ENCODE measurements at places on chromosomes 3 and 15.

DNA sequence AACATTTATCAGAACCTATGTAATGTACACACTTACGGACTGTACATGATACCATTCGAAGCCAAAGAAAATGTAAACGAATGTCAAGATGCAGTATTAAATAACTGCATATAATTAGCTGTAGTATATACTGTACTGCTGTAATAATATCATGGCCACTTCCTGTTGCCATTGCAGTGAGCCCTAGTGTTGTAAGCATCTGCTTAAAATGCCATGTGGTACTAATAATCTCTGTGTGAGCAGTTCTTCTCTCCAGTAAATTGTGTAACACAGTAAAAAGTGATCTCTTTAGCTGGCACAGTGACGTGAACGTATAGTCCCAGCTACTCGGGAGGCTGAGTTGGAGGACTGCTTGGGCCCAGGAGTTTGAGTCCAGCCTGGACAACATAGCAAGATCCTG lies 8.6 kb downstream of the SPG11 start:
- DNase-seq = no peak

DNA sequence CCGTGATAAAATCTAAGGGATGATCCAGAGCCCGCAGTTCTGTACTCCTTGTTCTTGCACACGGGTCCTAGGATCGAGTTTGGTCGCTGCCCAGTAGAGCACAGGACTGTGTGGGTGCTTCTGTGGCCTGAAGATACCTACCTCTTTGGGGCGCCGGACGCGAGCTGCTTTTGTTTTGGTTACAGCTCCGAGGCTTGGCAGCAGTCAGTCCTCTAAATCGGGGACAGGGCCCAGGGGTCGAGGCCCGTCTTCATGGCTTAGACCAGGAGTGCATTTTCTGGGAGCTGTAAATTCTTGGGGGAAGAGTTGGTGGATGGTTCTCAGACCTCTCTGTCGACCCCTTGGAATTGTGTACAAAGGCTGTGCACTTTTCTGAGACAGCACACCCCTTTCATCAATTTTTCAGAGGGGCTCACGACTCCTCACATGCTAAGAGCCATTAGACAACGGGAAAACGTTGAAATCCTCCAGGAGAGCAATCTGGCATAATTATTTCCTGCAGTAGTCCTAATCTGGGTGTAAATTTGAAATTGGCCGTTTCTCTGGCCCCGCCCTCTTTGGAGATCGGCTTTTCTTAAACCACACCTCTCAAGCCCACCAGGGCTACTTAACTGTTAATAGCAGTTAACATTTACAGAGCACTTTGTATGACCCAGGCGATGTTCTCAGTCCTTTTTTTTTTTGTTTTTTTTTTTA lies 928 bp downstream of the CEP97 start:
- peak; percentile 21 for DNase-seq

DNA sequence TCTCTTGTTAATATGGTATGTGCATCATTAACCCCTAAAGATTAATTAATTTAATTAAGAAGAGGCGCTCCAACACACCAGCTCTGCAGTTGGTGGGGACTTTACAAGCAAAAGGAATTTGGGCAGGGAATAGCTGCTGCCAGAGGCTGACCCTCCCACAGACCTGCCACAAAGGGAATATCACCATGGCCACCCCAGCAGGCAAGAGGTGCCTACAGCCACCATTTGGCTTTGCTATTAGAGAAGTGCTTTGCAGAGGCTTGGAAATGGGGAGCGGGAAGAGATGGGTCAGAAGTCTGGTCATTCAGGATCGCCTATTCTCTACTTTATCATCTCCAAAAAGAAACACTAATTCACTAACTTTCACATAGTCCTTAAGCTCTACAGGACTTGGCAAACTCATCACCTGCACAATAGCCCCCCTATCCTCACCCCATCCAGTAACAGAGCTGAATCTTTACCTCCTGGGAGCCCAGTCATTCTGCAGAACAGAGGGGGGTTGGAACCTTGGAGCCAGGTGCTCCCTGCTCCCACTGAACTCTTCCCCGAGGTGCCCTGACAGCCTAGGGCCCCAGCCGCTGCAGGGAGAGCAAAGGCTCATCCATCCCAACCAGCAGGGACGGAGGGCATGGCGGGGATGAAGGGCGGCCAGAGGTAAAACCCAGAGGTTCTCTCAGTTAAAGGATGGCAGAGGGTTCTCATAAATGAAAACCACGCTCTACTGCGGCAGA lies 29.7 kb downstream of the LRIG1 start:
- no peak for DNase-seq

- DNase-seq = no peak
Observed at GRCh38 chr3:140459462-140459861, 218.4 kb upstream of the TRIM42 start.

DNA sequence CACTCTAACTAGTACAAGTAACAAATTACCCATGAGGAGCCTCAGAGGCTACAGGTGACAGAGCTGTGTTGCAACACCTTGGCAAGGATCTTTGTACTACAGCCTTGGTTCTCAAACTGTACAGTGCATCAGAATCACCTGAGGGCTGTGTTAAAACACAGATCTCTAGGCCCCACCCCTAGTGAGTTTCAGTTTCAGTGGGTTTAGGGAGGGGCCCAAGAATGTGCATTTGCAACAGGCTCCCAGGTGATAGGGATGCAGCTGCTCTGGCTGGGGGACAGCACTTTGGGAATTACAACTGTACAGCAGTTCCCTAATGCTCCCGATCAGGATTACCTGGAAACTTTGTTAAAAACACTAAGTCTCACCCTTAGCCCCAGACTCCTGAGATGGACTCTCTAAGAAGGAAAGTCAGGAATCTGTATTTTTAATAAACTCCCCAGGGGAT lies 66.1 kb upstream of the NR2F2 start:
- DNase-seq = peak; percentile 97

DNA sequence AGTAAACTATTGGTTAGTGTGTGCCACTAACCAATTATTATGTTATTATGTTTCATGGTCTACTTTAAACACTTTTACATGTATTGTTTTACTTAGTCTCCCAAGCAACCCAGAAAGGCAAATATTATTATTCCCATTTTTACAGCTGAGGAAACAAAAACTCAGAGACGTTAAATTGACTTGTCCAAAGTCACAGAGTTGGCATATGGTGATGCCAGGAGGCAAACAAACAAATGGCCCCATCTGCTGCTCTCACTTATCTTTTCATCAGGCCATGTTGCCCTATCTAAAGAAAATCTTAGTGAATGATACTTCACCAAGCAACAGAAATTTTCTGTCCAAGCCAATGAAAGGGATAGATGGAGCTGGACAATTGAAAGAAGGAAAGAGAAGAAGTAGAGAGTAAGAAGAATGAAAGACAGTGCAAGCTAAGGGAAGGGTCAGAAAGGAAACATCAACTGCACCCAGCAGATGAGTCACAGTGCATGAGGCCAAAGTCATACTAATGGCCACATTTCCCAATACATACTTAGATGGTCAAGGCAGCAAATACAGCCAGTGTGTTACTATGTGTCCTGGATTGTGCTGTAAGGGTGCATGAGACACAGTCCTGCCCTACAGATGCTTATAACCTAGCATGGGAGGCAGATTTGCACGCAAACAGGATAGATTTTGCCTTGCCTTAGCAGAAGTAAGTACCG lies 266.9 kb downstream of the KCNMB2 start:
- DNase-seq = no peak

- peak; percentile 36 for DNase-seq
Observed at GRCh38 chr3:13494463-13495350, 14.6 kb downstream of the HDAC11 start.

- no peak for DNase-seq
Observed at GRCh38 chr15:74962671-74963070, 6.1 kb upstream of the RPP25 start.

- DNase-seq = peak; percentile 74
Observed at GRCh38 chr3:119636249-119636648, 24.1 kb downstream of the POPDC2 start.

DNA sequence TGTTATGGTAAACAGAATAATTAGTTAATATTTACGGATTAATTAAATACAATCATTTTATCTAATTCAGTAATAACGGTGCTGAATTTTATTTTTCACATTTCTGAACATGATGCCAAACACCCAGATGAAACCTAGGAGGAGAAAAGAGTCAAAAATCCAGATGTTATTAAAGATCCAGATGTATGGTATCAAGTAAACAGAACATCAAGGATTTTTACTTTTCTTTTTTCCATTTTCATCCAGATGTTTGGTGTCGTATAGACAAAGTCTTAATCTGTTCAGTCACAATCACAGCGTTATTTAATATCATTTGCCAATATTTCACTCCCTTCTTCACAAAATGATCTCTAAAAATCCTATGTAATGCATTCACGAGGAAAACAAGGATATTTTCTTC lies 64.0 kb upstream of the NR2F2 start:
- DNase-seq = no peak

DNA sequence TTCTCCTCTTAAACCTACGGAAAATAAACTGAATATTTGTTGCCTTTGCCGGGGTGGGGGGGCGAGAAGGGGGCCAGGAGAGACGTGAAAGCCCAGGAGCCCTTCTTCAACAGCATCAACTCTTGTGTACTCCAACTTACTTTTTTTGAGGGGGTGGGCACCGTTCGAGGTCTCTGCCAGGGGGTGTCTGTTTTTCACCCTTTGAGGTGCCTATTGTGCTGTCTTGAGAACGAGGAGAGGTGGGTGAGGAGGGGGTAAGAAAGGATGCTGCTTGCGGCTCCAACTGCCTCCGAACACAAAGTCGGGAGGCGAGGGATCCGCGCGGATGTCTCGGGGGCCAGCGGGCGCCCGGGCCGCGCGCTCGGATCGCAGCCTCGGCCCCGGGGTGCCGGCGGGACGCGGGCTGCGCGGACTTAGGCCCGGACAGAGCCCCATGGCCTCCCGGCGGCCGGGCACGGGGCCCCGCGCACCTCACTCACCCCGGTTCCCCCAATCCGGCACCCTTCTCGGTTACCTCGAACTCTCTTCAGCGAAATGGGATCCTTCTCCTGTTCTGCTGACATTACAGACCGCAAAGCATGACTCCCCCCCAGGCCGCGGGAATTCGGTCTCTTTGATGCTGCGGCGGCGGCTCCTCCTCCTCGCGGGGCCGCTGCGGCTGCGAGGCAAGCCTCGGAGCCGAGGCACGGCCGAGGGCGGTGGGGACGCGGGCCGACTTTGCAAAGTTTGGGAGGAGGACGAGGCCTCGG lies 650 bp downstream of the PYGO1 start:
- peak; percentile 10 for DNase-seq

DNA sequence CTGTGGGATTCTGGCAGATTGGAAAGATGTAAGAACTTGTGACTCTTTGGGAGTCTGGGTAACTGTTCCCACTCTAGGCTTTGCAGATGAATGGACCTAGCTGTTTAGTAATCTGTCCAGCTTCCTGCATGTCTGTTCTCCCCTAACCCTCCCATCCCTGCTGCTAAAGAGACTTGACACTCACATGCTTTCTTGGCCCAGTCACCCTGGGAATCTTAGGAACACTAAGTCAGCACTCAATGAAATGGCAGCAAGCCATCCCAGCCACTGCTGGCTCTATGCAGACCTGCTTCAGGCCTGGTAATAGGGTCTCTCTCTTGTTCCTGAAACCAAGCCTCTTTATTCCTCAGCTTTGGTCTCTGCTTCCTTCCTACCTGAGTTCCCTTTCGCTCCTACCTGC lies 63.7 kb upstream of the THSD4 start:
- peak; percentile 32 for DNase-seq

GRCh38 chr15:31027910-31028578 lies 36.6 kb upstream of the MTMR10 start:
- DNase-seq = no peak

DNA sequence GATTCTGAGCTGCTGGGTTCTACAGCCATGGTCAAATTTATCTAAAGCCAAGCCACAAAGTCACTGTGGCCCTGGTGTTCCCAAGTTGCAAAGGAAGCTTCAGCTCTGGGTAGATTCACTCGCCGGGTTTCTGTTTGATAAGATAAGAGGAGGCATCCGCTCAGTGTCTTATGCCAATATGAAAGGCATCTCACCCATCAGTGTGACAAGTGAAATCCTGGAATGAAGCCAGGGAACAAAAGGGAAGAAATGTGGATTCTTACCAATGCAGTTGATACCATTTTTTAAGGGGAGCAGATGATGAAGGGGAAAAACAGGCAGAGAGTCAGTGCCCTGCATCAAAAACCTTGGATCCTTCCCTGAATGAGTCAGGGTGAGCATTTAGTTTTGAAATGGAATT lies 2.8 kb upstream of the CPNE4 start:
- DNase-seq = no peak

DNA sequence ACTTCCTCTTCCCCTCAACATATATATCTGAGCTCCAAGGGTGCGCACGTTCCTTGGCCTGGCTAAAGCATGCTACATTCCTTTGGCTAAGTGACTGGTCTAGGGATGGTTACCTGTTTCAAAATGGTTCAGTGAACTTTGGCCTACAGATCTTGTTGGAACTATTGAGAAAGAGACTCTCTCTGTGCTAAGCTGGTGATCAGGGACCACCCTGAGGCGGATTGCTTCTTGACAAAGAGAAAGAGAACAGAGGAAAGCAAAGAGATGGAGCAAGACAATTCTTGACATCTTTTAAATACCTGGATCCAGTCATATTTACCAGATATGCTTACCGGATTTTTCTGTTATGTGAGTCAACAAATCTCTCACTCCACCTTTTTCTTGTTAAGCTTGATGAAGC lies 123.1 kb downstream of the CHST2 start:
- no peak for DNase-seq

DNA sequence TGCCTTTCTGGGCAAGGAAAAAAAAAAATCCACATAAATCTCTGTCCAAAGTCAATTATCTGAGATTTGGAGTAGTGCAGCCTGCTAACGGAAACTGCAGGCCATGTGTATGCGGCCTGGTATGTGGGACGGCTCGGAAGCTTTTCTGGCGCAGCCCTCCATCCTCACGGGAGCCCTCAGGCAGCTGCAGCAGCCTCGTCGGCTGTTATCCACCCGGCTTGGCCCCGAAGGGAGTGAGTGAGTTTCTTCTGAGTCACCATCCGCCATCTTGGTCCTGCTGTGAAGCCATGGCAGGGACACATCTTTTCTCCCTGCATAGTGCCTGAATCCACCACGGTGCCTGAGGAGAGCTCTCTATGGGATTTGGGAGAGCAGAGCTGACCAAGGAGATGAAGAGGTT lies 62.8 kb downstream of the POLR2M start:
- DNase-seq = no peak

- DNase-seq = peak; percentile 32
Observed at GRCh38 chr3:17845026-17845812, 102.8 kb upstream of the TBC1D5 start.

DNA sequence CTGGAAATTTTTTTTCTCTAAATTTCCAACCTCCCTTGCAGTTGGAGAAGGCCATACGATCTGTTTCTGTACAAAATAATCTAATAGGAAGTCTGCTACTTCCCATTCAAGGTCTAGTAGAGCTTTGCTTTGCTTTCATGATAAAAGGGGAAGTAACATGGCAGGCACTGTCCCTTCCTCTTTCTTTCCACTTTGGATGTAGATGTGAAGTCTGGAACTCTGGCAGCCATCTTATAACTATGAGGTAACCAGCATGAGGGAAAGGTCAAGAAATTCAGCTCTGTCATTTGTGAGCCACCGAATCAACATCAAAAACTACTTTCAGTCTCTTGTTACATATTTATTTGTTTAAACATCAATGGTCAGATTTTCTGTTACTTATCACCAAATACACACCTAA lies 156.3 kb downstream of the MTHFS start:
- no peak for DNase-seq

Data from epithelial cell of esophagus (primary cell).